D721Med (cell line): ENCODE measurements at places on chromosomes 7 and 10.

GRCh38 chr10:50224330-50224952 is 26.9 kb downstream of the ASAH2 start:
- no peak for DNase-seq

- no peak for DNase-seq
Observed at GRCh38 chr10:34046506-34047034, 712.1 kb upstream of the NRP1 start.

DNA sequence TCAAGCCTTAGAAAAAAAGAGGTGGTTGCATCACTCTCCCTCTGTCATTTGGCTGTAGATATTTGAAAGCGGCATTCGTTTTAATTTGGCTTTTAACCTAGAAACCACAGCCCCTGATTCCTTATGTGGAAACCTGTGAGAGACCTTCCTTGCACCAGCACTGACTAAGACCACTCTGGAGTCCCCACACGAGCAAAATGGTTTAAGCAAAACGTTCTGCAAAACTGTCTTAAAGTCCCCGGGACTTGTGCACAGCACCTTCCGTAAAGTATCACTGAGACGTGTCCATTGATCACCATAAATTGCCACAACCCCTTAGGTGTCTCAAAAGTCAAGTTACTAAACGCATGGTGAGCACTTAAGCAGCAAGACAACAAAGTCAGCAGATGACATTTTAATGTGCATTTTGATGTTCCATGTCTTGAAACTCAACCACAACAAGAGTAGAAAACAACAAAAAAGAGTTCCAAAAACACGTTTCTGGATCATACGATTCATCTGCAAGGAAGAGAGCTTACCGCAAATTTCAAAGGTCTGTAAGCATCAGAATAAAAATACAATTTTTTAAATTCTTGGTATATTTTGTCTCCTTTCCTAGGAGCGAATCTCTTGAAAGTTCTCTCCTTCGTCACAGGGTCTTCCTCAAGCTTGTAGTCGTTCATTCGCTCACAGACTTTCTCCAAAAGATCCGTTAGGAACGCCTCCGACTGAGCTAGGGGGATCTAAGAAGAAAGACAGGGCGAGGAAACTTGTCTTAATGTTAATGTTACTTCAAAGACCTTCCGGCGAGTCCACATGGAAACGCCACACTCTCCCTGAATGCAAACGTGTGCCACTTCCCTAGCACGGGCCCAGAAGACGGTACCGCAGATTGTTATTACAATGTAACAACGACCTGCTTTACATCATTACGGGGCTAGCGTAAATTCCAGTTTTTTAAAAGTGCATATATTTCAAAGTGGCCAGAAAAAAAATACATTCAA is 37.7 kb downstream of the CNPY1 start:
- DNase-seq: no peak

DNA sequence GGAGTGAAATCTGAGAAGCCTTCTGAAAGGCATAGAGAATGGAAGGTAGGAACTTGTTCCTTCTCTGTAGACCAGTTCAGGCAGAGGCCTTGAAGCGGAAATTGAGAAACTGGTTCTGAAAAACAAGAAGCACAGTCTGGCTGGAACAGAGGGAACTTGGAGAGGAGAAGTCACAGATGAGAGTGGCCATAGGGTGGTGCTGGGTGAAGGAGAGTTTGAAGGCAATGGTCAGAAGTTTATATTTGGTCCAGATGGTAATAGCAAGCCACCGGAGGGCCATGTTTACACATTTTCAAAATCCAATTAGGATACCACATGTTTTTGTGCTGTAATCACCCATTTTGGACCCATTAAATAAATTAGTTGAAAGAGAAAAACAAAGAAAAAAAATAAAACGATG is 692.5 kb downstream of the INHBA start:
- DNase-seq: no peak

GRCh38 chr10:92830478-92831389 is 17.6 kb upstream of the EXOC6 start:
- no peak for DNase-seq

- DNase-seq: no peak
Observed at GRCh38 chr10:10716972-10717371, 300.7 kb upstream of the CELF2 start.

GRCh38 chr7:15737601-15738000 is 51.1 kb upstream of the MEOX2 start:
- DNase-seq: no peak

DNA sequence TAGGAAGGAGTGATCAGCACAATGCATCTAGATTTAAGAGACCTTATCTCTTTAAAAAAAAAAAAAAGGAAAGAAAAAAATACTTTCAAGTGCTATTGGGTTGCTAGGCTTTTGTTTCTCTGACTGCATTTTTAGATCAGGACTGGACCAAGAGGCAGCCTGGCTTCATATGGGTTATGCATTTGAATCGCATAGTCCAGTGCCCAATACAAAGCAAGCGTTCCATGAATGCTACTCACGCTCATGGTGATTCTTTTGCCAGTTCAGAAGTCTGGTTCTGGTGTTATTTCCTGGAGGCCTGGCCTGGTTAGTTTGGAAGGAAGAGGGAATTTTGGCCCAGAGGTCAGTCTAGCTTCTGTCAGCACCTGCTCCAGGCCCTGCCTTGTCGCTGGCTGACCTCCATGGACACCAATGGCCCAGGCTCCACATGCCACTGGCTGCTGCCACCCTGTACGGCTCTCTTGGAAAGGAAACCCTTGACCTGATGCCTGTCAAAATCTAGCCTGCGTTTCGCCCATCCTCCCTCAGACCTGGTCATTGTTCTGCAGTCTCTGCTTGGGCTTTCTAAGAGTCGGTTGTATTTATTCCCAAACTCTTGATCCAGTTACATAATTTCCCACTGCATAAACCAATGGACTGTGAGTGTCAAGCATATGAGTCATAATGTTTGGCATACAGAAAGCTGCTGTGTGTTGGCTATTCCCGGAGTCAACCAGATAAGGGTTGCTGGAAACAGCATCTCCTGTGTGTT is 74.3 kb upstream of the MKX start:
- no peak for DNase-seq

DNA sequence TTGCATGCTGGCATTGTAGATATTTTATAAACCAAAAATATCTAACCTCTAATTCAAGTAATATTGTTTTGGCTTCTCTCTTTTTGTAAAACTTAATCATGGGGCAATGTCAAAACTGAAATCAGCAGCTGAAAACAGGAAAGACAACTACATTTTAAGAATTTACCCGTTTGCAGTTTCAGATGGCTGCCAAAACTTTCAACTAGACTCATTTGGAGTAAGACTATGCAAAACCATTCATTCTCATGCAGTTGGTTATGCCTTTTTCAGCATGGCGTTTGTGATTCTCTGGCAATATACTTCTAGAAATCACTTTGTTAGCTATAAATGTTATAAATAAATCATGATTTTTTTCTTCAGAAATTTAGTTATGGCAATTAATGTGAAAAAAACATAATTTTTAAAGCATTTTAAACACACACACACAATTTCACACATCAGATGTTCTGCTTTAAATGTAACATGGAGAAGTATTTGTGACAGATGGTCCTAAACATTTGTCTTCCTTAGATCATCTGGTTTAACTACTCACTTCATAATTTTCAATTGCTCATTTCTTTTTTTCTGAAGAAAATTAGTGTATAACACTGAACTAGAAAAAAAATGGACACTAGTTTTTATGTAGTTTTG is 116.4 kb downstream of the ITGB8 start:
- no peak for DNase-seq

DNA sequence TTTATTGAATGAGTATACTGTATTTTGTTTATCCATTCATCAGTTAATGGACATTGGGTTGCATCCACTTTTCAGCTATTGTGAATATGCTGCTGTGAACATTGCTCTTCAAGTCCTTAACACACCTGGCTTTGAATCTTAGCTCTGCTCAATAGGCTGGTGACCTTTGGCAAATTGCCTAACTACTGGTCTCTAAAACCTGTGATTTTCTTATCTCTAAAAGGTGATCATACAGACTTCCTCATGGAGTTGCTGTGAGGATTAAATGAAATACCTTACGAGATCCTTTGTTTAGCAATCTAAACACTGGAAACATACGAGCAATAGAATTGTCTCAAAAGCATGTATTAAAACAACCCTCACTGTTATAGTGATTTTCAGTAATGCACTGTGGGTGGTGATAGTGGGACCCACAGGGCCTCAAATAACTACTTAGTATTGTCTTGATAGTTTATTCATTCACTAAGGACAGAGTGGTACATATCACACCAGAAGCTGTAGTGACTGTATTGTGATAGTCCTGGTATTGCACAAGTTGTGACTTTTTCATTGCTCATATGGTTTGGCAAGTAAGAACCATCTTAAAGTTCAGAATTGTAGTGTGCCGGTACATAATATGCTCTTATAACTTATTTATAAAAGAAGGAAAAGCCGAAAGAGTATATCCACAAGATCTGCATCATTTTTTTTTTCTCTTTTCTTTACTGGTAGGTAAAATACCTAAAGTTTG is 257.6 kb downstream of the EXOC4 start:
- DNase-seq: no peak

- DNase-seq: no peak
Observed at GRCh38 chr7:120181499-120181898, 91.5 kb upstream of the KCND2 start.

DNA sequence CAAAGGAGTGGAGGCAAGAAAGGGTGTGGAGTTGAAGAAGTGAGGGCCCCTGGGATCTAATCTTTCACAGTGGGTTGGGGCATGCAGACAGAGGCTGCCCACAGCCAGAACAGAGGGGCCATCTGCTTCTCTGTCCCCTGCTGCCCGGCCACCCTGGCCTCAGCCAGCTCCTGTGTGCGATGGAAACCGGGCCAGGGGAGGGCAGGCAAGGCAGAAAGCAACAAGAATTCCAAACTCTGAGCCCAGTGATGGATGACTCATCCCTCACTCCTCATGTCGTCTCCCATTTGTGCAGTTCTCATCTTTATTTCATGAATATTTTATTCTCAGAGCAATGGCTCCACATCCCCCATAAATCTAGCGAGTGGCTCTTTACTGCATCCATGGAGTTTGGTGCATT is 757.1 kb downstream of the GRID1 start:
- DNase-seq: no peak

- no peak for DNase-seq
Observed at GRCh38 chr10:84118395-84119006, 20.8 kb upstream of the GHITM start.

GRCh38 chr7:1733206-1733907 is 63.3 kb downstream of the ELFN1 start:
- no peak for DNase-seq

GRCh38 chr7:2168615-2169311 is 64.0 kb downstream of the MAD1L1 start:
- peak; percentile 5 for DNase-seq

DNA sequence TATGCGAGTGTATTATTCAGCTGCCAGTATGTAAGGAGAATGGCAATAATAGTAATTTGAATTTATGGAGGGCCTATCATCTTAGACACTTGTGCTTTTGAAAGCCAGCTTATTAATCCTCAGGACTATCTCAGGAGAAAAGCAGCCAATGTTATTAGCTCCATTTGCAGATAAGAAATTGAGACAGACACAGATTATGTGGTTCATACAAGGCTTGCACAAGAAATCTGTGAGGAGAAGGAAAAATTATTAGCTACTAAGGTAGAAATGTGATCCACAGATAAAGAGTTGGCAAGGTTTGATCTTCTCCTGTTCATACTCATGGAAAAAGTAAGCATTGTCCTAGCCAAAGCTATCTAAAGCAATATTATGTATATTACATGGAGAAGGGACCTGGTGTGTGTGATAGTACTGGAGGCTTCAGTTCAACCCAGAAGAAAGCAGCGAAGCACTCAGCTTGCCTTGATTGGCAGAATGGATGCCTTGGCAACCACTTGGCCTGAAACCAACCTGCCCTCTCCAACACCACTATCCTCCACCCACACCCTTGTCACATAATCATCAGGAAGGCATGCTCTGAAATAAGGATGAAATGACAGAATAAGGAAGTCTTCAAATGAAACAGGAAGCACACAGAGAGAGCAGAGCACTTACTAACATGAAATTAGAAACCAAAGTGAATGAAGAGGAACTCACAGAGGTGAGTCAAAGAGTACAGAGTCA is 18.0 kb downstream of the MACC1 start:
- DNase-seq: no peak

DNA sequence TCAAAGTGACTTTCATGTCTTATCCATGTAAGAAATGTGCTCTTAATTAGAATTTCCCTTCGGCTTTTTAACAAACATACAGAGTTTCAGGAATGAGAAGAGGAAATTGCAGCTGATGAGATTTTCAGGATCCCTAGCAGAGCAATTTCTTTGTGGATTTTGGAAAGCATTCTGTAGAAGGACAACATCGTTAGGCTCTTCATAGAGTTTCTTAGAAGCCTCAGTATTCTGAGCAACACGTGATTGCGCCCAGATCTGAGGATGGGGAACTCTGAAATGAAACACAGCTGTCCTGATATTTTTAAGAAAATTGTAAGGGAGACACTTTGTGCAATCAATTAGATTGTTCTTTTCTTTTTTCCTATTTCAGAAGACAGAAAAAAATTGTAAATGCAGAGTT is 85.8 kb downstream of the LHFPL3 start:
- DNase-seq: no peak

GRCh38 chr10:35237766-35238512 is 98.4 kb upstream of the CCNY start:
- DNase-seq: no peak

DNA sequence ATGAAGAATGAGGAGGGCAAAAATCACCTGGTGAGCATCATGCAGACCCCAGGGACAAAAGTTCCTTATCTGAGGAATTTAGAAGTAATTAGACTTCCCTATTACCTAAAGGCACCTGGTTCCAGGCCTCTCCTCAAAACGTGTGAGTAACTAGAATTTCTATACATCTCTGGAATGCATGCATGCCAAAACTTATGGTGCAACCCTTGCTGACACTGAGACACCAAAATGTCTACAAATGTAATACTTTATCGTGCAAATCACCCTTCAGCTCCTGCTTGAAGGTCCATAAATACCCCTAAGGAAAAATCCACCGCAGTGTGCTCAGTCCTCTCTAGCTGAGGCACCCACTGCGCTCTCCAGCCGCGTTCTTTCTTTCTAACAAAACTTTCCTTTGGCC is 84.2 kb downstream of the PAXIP1 start:
- no peak for DNase-seq

- DNase-seq: no peak
Observed at GRCh38 chr10:8073691-8074416, 19.4 kb downstream of the GATA3 start.

GRCh38 chr7:81721437-81721836 is 48.4 kb downstream of the HGF start:
- DNase-seq: no peak
